ENCODE measurements at places on chromosomes 7 and 10. TPM values are rescaled to one million over a fixed set of nuclear protein-coding genes. Genes with fewer than 3 reads are reported as not detected.

WDFY4 gene
- not detected for total RNA-seq

SFRP4 gene
- total RNA-seq, result not detected

FXYD4 gene
- total RNA-seq, result not detected

MOGAT3 gene
- not detected for total RNA-seq

ANKRD61 gene
- total RNA-seq, result not detected

SPDYE2B gene
- total RNA-seq, result 0.15 TPM

BPGM gene
- 27.3 TPM for total RNA-seq

GSTO2 gene
- total RNA-seq, result 0.88 TPM

EBF3 gene
- not detected for total RNA-seq

All from activated CD4-positive, alpha-beta memory T cell treated with anti-CD3 and anti-CD28 coated beads, Interleukin-2, amount 10 ng/mL, durations not matched to agents 7 days and 5 days (primary cell).